ENCODE measurements at places on chromosomes 2 and 18.

- no peak for DNase-seq
Observed at GRCh38 chr2:156110890-156111289, 221.6 kb downstream of the NR4A2 start.

GRCh38 chr18:78527984-78528383 lies 451.6 kb upstream of the SALL3 start:
- no peak for DNase-seq

GRCh38 chr2:238562446-238562845 lies 135.7 kb downstream of the ASB1 start:
- DNase-seq = no peak

GRCh38 chr18:63140038-63140450 lies 179.5 kb downstream of the BCL2 start:
- no peak for DNase-seq

- no peak for DNase-seq
Observed at GRCh38 chr2:217101972-217102371, 242.1 kb upstream of the TNP1 start.

DNA sequence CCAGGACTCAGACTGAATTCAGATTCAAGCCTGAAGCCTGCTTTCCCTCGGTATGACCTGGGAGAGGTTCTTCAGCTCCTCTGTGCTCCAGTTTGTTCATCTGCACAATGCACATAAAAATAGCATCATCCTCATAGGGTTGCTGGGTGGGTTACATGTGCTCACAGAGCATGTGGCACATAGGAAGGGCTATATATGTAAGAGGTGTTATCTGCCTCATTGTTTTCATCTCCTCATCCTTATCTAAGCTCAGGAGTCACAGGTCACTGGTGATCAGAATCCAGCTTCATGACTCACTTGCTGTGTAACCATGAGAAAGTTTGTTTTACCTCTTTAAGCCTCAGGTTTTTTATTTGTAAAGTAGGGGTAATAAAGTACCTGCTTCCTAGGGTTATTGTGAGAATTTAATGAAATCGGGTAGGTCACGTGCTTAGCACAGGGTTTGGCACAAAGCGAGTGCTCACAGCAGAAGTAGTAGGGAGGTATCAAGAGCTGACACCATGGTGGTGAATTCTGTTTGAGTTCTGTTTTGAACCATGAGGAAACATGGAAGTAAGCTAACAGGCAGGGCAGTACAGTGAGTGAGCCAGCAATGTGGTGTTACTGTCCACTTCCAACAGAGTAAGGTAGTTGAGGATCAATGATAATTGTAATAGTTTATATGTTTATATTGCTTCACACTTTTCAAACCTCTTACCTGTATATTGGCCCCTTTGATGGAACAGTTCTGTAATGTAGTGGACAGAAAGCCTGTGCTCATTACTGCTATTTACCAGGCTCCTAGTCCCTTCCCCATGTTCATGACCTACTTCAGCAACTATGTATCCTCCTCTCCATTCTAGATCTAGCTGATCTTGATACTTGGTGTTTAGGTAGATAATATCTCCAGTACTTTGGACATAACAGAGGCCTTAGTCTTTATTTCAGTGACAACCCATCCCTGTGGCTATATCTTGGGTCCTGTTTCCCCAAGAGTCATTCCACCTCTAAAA lies 141.4 kb upstream of the LTBP1 start:
- DNase-seq = no peak

GRCh38 chr2:119838179-119838578 lies 78.5 kb downstream of the PTPN4 start:
- DNase-seq = no peak

DNA sequence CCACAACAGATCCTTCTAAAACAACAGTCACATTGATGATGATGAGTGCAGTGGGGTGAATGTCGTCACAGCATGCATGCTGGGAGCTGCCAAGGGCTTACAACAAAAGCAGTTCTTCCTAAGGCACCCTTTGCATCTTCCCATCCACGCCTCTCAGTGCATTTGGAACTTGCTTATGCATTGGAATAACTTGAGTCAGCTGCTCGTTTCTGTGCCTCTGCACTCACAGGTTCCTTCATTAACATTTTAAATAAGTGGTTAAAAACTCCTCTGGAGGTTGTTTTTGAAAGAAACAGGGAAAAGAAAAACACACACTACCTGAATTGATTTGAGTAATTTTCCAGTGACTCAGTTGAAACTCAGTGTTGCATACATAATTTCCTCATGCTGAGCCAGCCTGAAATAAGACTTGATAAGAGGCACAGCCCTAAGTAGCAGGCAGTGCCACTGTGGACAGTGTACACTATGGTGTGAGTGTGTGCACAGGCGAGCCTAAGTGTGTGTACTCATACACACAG lies 46.8 kb upstream of the TRIM43B start:
- no peak for DNase-seq

GRCh38 chr2:46169467-46169866 lies 127.7 kb upstream of the EPAS1 start:
- DNase-seq = no peak

DNA sequence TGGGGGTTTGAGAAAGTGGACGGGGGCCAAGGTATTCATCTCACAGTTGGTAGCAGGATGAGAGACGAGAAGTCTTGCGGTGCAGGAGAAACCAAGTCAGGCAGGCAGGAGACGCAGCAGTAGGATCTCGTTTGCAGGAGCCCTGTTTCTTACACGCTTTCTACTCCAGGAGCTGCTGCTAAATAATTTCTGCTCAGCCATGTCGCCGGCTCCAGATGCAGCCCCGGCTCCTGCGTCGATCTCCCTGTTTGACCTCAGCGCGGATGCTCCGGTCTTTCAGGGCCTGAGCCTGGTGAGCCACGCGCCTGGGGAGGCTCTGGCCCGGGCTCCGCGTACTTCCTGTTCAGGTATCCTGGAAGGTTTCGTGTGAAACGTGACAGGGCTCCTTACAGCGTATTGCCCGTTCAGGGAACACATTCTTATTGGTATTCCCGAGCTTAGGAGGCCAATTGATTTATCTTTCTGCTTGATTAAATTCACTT lies 494 bp downstream of the ANKZF1 start:
- no peak for DNase-seq

- DNase-seq = no peak
Observed at GRCh38 chr2:41375901-41376300, 671.9 kb upstream of the PKDCC start.

- no peak for DNase-seq
Observed at GRCh38 chr18:7987284-7987976, 420.3 kb downstream of the PTPRM start.

- no peak for DNase-seq
Observed at GRCh38 chr2:98486374-98486981, 41.8 kb downstream of the INPP4A start.

- no peak for DNase-seq
Observed at GRCh38 chr2:130963196-130963848, 126.6 kb downstream of the ARHGEF4 start.

- no peak for DNase-seq
Observed at GRCh38 chr2:43041661-43042360, 184.6 kb downstream of the ZFP36L2 start.

- no peak for DNase-seq
Observed at GRCh38 chr18:39732918-39733317, 2167.3 kb upstream of the CELF4 start.

- DNase-seq = no peak
Observed at GRCh38 chr18:11672198-11672597, 16.9 kb upstream of the GNAL start.

DNA sequence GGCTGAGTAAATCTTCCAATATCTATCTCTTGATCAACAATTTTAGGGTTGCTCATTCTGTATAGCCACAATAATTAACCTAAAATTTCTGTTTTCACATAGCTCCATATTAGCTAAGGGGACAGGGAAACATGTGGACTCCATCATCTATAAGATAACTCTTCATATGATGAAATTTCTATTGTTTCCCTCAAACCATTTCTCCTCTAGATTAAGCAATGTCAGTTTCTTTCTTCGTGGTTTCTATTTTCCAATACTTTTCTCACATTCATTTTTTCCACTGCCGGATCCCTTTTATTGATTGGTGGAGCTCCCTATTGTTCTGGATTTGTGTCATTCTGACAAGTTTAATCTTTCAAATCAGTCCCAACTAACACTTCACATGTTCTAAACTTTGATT lies 1221.3 kb upstream of the ZEB2 start:
- DNase-seq = no peak

- no peak for DNase-seq
Observed at GRCh38 chr2:128686497-128686859, 367.8 kb upstream of the HS6ST1 start.

DNA sequence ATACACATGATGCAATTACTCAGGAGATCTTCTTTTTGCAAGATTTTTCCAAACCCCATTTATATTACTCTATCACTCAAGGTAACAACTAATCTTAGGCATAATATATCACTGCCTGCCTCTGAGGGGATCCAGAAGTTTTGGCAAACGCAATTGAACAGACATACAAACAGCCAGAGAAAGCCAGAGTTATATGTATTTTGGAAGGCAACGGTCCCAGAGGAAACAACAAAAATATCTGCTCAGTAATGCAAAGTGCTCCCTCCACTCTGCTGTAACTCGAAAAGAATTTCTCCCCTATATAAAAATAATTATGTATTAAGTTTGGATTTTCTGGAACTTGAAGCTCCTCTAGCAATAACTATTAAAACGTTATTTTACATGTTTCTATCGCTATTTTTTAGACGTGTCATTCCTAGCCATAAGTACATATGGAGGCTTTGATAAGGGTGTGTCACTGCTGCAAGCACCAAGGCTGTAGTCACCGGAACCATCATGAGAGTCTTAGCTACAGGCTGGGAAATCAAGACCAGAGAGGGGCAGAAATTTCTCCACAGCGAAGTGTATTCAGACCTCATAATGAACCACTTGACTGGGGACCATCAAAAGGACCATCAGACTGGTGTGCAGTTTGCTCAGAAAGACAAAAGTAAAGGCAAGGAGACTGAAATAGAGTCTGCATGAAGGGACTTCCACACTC lies 3.7 kb upstream of the GKN1 start:
- no peak for DNase-seq

DNA sequence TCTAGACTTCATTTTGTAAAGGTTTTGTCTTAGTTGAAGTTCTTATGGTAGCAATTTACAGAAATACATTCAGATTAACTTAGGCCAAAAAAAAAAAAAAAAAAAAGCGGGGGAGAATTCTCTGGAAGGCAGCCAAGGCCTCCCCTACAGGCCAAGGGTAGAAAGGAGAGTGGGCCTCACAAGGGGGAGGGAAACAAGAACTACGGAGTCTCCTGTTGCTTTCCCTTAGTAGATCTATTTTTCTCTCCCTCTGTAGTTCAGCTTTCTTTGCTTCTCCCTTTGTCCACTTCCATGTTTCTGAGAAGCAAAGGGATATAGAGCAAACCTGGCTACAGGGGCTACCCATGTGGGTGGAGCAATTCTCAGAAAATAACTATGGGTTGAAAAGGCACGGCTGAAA lies 2.4 kb upstream of the STK11IP start:
- DNase-seq = no peak

GRCh38 chr2:42232024-42232423 lies 62.9 kb downstream of the EML4 start:
- DNase-seq = no peak

DNA sequence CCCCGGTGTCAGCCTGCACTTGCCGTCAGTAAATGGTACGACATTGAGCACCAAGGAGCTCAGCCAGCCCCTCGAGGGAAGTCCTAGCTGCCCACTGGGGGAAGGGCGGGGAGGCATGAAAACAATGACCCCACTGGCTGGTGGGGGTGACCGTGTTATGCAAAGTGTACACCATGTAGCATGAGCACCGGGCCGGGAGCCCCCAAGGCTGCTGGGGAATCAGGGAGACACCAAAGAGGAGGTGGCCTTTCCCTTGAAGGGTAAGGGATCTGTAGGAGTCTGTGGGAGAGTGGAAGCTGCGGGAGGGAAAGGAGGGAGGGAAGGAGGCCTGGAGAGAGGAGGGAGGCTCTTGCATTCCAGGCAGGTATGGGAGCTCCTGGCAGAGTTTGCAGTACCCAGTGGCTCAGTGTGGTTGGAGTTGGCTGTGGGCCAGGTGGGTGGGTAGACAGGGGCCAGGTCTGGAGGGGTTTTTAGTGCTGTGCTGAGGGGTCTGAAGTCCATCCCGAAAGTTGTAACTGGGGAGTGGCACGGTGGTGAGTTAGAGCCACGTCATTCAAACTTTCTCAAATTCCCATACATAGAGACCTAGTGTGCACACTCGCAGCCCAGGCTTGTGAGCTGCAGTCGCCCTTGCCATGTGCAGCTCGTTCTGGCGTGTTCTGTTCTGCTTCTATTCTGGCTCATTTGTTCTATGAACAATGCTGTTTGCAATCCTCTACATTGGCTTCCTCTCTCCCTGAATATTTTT lies 22.4 kb downstream of the RRM2 start:
- DNase-seq = no peak

DNA sequence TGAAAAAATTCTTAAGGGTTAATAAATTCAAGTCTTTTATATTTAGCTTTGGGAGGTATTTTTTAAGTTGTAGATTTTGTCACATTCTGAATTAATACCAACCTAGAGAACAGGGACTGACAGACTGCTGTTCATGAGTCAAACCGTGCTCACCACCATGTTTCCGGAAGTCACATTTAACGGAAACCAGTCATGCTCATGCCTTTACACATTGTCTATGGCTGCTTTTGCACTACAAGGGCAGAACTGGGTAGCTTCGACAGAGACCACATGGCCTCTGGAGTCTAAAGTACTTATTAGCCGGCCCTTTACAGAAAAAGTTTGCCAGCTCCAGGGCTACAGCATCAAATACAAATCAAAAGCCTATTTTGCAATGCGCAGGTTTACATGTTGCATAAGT lies 33.3 kb downstream of the LONRF2 start:
- no peak for DNase-seq

DNA sequence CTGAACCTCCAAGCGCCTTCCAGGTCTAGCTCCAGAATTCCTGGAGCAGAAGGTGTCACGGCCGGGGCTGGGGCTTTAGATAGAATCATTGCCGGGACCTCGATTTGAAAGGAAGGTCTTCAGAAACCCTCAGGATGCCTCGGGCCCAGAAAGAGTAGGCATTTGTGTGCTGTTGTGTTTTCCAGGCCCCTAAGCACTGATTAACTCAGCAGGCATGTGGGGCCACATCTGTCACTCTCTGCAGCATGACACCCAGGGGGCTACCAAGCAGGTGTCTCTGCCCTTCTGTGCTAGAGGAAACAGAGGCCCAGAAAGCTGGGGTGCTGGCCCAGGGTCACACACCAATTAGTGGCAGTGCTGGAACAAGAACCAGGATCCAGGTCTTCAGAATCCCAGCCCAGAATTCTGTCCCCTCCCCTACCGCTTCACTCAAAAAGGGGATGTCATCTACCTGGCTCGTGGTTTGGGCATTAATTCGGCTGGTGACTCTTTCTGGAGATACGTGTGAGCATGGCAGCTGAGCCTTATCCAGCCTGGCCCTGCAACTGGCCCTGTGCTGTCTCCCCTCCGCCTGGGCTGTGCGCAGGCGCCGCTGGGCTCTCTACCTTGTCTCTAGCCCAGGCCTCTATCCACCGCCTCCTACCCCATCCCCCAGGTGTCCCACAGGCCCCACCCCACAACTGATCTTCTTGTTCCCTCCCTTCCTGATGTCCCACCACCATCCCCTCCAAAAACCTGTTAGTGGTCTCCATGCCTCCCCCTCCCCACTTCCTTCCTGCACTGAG lies 245.4 kb downstream of the ATAD2B start:
- no peak for DNase-seq

- DNase-seq = no peak
Observed at GRCh38 chr18:34624551-34624950, 85.5 kb upstream of the DTNA start.
